Osteocyte (in vitro differentiated cells): ENCODE measurements at places on chromosomes 4 and X. TPM values are rescaled to one million over a fixed set of nuclear protein-coding genes. Genes with fewer than 3 reads are reported as not detected.

GRCh38 chrX:27680726-27681125 lies 90.6 kb downstream of the DCAF8L2 start:
- H3K27me3 ChIP-seq: no peaks in the 10 kb centered on the region
- no peak for DNase-seq
- no peak overlapping the region for H3K27ac ChIP-seq
- H3K4me3 ChIP-seq: no peak overlapping the region

- no peak overlapping the region for H3K4me3 ChIP-seq
- no peak for DNase-seq
- H3K36me3 ChIP-seq: no peaks in the 10 kb centered on the region
These were observed 382.0 kb downstream of the MAGEB5 start for GRCh38 chrX:26597981-26598380.

- DNase-seq: no peak
- no peaks in the 10 kb centered on the region for H3K27me3 ChIP-seq
- peaks cover 9% of the 10 kb centered on the region for H3K4me1 ChIP-seq
- peak overlapping the region; percentile 60 for H3K27ac ChIP-seq
- peak overlapping the region; percentile 82 for H3K4me3 ChIP-seq
These were observed 654 bp upstream of the STS start for GRCh38 chrX:7146703-7147412.

GRCh38 chr4:82542642-82543041 lies 19.1 kb downstream of the TMEM150C start:
- no peak overlapping the region for H3K4me3 ChIP-seq
- H3K4me1 ChIP-seq: no peaks in the 10 kb centered on the region
- H3K36me3 ChIP-seq: no peaks in the 10 kb centered on the region

- no peak overlapping the region for H3K4me3 ChIP-seq
- DNase-seq: no peak
- H3K27me3 ChIP-seq: no peaks in the 10 kb centered on the region
- no peaks in the 10 kb centered on the region for H3K36me3 ChIP-seq
- no peaks in the 10 kb centered on the region for H3K4me1 ChIP-seq
These were observed 734.6 kb downstream of the GLUD2 start for GRCh38 chrX:121781991-121782390.

DNA sequence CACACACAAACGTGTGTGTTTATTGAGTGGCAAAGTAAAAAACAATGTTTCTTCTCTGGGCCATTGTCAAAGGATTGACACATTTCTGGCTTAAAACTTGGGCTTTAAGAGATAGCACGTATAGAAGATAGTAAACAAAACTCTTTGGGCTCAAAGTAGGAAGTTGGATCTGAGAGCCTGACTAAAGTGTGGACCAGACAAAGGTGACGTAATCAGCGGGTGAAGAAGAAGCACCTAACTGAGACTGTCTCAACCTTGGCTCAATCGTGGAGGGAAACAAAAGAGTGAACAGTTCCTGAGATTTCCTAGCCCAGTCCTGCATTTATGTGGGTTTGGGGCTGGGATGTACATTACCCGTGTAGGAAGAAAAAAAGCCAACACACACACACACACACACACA lies 13.7 kb downstream of the PFKFB1 start:
- no peak for DNase-seq
- no peaks in the 10 kb centered on the region for H3K36me3 ChIP-seq
- no peak overlapping the region for H3K4me3 ChIP-seq
- H3K27ac ChIP-seq: no peak overlapping the region
- H3K27me3 ChIP-seq: peaks cover 12% of the 10 kb centered on the region

The CXCL11 gene
- not detected in 2 replicates for total RNA-seq

The CFP gene
- 0.57 and 0.97 TPM in 2 replicates for total RNA-seq

The ZXDA gene
- total RNA-seq: not detected in 2 replicates

The FNIP2 gene
- 14.4 and 17.3 TPM in 2 replicates for total RNA-seq

The THOC2 gene
- total RNA-seq: 66.5 and 73.4 TPM in 2 replicates

The MAGEA4 gene
- total RNA-seq: not detected in 2 replicates
